ENCODE measurements at places on chromosomes 6 and 20.

GRCh38 chr6:169975701-169976100, 224.3 kb downstream of the ERMARD start:
- DNase-seq = no peak

DNA sequence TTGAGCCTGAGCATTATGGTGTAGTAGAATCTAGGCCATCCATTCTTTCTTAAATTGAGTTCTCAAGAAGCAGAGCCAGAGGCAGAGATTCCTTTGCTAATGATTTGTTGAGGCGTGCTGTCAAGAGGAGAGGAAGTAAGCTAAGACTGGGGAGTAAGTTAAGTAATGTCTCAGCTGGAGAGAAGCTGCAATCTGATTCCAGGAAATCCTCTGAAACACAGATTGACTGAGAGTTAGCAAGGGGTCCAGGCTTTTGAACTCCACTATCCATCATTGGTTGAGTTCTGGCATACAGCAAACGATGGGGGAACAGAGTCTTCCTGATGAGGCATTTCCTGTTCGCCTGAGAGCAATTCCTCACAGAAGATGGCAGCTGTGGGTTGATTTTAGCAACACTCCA, 207.4 kb upstream of the RAB32 start:
- no peak for DNase-seq

DNA sequence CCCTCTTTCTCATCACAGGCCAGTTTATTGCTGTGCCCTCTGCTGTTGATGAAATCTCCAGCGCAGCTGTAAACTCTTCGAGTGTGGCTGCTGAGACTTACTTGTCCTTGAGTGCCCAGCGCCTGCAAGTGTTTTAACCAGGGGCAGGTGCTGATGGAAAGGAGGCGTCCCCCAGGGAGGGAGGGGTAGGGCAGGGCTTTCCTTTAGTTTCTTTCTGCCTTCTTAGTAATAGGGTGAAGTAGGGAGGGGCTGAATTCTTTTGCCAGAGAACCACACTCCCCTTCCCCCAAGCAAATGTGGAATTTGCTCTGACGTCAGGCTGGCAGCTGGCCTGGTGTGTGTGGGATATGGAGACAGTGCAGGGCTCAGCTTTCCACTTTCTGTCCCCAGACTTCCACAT, 61.2 kb downstream of the IGF2R start:
- DNase-seq = no peak

GRCh38 chr6:80217794-80218193, 111.3 kb downstream of the BCKDHB start:
- no peak for DNase-seq

DNA sequence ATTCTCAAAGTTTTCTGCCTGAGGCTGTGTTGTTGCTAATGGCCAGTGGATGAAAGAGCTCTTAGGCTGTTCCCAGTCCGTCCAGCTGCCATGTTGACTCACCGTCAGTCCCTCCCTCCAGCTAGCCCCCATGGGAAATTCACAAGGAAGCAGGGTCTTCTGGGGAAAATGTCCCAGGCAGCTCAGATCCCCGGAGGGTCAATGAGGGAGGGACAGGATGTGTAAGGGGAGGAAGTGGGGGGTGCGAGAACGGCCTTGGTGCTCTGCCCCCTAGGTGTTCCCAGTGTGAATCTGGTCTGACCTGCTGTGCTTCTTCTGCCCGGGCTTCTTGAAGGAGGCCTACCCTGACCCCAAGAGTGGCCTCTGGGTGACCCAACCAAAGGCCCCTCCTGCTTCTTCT, 65.9 kb downstream of the CEBPB start:
- no peak for DNase-seq

- DNase-seq = no peak
Measured at GRCh38 chr20:33203444-33203843, 13.7 kb upstream of the BPIFA3 start.

GRCh38 chr20:23625236-23625964, 12.4 kb downstream of the CST3 start:
- no peak for DNase-seq

DNA sequence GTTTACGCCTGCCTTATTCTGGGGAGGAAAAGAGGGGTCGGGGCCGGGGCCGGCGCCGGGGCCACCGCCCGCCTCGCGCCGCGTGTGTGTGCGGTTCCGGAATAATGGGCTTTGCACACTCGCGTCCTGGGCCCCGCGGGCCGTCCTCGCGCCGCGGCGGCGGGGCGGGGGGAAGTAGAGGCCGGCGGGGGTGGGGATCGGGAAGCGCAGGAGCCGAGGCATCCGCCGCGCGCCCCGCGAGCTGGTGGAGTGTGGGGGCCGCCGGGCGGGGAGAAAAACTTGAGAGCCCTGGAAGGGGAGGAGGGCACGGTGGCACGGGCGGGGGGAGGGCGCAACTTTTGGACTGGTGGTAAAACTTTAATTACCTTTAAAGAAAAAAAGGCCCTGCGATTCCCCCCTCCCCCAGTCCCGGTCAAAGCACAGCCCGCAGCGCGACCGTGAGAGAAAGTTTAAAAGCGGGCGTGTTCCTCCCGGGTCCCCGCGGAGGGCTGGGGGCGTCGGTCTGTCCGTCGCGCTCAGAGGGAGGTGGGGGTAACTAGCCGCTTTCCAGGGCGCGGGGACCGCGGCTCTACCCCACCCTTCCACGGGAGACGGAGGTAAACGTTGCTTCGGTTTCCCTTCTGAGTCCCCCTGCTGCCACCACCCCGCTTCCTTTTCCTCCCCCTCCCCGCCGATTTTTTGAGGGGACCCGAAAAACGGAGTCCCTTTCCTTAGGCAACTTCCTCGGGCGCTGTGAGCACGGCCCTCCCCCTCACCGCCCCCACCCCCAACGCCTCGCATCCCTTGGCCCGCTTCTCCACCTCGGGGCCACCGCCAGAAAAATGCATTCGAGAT, 1.9 kb downstream of the L3MBTL3 start:
- peak; percentile 15 for DNase-seq

GRCh38 chr6:76518443-76518842, 446.0 kb upstream of the IMPG1 start:
- no peak for DNase-seq

- no peak for DNase-seq
Measured at GRCh38 chr20:50695135-50695872, 4.0 kb upstream of the RIPOR3 start.

GRCh38 chr6:4350567-4351519, 215.5 kb upstream of the ECI2 start:
- no peak for DNase-seq

DNA sequence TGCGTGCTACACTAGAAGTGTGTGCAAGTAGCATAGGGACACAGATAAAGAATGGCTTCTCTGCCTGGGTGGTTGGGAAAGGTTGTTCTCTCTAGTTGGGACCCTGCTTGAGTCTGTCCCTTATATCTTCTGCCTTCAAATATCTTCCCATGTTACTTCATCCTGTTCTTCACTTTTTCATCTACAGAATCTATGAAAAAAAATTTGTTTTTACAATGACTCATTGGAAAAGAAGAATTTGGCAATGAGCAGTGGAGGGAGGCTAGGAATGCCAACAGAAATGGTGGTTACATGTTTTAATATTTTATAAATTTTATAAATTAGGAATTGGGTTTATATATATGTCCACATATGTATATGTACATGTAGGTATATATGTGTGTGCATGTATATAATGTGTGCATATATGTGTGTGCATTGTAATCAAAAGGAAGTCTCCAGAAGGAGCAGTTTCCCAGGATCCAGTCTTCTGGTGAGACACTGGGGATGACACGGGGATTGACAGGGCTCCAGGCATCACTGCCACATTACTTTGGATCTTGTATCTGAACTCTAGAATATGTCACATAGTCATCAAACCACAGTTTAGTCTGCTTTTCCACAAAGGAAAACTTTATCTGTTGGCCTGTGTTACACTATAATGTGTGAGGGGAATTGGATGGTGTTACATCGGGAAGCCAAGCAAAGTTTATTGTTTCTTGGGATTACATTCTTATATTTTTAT, 75.3 kb upstream of the RIPOR2 start:
- no peak for DNase-seq

GRCh38 chr6:27139756-27140579, 107.5 kb upstream of the PRSS16 start:
- no peak for DNase-seq

DNA sequence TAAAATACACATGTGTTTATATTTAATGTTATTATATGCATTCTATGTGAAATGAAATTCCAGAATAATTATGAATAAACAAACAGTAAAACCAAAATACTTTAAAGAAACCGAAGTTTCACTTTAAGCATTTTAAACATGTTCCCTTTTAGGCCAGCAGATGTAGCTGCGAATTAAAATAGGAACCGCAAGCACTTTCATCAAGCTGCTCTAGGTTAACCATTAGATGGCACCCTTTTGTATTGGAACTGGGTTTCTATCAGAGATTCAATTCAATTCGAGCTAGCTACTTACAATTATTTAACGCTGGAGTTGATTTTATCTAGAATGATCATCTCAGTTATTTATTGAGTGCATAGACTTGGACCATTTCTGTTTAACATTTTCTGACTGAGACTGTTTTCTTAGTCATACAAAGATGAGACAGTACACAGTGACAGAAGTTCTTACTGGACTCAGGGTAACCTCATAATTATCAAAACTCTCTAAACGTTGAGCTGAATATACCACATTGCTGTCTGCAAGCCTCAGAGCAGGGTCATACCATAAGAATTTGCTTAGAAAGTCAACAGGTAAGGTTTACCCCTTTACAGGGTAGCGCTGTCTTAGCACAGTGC, 8.5 kb downstream of the TMEM242 start:
- DNase-seq = no peak

DNA sequence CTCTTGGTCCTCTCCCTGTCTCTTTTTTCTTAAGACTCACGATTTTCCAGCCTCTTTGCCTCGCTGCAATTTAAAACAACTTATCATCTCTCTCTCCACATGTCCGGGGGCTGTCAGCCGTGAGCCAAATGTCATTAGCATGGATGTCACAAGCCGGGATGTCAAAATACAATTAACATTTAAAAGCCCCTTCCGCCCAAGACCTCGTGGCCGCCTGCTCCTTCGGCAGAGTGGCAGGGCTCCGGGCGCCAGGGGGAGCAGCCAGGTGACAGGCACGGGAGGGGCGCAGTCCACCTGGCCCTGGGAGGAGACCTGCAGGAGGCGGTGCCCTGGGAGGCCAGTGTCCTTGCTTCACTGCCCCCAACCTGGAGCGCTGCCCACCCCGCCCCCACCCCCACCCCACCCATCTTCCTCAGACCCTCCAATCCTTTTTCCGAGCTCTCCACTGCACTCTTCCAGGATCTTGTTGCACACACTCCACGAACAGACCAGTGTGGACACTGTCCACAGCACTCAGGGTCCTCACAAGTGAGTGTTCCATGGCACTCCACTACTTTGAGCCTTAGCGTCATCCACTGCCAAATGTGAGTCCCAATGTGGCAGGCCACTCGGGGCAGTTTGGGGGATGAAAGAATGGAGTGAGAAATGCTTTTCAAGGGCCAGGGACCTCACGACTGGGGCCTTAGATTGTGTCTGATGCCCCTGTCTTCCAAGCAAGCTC, 5.6 kb upstream of the GRM4 start:
- no peak for DNase-seq

DNA sequence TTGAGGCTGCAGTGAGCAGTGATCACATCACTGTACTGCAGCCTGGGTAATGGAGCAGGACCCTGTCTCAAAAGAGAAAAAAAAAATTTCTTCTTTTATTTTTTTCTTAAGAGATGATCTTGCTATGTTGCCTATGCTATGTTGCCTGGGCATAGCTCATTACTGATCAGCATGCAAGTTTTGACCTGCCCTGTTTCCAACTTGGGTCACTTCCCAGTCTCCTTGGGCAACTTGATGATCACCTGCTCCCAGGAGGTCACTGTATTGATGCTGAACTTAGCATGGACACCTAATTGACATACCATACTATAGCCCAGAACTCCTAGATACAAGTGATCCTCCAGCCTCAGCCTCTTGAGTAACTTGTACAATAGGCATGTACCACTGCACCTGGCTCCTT, 30.7 kb upstream of the NANP start:
- DNase-seq = no peak

DNA sequence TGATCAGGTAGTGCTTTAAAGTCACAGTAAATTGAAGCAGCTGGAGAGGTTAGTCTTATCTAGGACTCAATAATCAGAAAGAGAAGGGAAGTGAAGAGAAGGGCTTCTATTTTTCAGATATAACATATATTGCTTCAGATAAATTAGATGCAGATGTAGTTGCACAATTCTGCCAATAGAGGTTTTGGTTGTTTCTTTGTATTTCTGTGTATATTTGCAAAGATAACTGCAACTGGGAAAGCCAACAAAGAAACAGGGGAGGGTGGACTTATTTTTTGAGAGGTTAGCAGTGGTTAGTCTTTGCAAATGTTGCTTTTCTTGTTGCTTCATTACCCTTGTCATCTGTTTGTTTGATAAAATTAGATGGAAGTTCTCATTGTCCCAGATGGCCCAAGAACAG, 106.6 kb downstream of the ADGRG6 start:
- DNase-seq = no peak

- no peak for DNase-seq
Measured at GRCh38 chr6:26322645-26323482, 42.1 kb upstream of the BTN3A2 start.

DNA sequence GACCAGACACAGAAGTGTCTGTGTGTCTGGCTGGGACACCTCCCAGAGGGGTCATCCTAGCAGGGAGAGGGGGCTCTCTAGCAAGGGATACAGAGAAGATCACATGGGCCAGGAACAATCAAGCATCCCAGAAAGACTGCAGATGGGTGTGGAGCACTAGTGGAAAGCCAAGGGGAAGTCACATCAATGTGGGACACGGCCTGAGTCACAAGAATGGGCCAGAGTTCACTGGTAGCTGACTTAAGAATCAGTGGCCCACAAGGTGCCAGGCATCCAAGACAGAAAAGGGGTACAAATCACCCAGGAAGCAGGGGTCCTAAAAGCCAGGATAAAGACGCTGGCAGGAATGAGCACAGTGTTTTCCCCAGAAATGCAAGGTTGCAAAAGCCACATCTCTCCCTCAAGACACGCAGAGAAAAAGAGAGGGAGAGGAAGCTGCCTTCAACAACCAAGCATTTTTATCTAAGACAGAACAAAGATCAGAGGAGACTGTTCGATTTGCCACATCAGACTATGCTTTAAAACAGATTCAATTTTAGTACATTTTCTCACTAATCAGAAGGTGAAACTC, 113.6 kb upstream of the DST start:
- DNase-seq = no peak

DNA sequence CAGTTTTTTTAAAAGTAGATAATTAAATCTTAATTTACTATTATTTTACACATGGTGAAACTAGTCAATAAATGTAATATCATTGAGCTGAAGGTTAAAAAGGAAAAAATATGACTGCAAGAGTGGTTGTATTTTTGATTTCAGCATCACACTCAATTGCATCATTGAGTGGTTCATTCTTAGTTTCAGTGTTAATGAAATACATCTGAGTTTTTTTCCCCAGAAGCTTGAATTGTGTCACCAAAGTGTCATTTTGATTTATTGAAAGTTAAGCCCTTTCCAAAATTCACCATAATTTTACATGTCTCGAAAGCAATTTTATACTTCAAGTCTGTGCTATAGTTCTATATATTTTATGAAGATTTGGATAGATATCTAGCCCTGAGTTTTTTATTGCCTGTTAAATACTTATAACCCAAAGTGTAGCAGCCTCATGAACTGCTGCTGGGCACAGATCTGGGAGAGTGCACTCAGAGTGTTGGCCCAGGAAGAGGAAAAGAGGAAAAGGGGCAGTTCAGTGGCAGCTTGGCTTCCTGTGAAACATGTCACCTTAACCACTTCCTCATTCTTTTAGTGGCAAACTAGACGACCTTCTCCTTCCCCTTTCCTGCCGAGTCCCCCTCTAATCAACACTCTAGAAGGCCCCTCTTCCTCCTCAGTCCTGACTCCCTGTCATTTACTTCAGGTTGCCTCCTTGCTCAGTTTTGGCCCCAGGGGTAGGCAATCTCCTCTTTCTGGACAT, 140.7 kb downstream of the ESR1 start:
- no peak for DNase-seq

Data from activated CD8-positive, alpha-beta memory T cell treated with anti-CD3 and anti-CD28 coated beads for 1 hour (primary cell).